ENCODE measurements at places on chromosomes 3 and 15.

DNA sequence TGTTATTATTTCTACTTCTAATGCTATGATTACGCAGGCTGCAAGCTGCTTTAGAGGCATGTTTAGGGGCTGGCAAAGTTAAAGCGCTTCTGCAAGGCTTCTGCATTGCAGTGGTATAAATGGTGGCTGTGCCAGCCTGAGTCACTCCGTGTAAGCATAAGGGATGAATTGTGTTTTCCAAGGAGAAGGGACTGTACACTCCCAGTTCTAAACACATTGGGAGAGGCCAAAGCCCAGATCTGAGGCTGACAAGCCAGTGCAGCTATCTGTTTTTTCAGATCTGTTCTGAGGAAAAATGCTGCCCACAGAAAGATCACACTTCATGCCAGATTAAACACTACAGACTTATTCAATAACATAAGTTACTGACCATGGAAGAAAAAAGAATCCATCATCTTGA is 83.8 kb downstream of the PRICKLE2 start:
- DNase-seq: no peak

DNA sequence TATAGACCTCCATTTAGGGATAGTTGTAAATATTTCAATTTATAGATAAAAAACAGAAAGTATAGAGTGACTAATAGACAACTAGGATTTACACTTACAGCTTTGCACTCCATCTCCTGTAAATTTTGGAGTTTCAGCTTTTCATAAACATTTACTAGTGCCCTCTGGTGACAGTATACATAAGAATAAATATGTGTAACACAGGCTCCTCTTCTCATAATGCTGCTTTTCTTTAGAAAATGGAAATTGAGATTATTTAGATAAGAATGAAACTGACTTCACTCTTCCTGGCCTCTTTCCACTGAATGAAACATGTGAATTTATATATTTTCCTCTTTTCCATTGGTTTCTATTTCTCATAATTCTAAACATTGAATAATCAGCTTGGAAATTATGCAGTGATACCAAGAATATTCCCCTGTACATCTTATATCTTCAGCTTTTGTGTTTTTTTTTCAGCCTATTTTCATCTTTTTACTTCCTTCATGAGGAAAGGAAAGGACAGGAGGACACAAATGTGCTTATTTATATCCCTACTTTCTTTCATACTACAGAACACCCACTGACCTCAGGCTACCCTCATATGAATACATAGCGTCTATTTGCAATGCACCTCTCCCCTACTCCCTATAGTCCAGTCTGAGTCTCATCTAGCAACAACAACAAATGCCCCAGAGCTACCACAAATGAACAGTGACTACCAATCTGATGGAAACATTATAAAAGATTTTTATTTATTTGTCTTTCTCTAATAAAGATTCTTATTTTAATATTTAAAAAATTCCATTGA is 103.1 kb upstream of the CCDC39 start:
- no peak for DNase-seq

DNA sequence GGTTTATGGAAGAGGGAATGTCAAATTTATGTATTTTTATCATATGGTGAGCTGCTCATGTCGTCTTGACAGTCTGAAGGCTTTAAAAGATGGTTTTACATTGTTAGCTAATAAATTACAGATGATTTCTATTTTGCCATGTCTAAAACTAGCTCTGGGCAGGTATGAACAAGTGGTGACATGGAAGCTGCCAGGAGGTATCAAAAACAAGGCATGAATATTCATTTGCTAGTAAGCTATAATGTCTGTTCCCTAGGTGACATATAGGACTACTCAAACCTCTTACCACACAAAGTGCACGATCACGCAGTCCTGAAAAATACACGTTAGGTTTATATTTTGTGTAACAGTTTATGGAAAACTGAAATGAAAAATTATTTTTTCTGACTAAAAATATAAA is 34.8 kb downstream of the ST3GAL6 start:
- no peak for DNase-seq

DNA sequence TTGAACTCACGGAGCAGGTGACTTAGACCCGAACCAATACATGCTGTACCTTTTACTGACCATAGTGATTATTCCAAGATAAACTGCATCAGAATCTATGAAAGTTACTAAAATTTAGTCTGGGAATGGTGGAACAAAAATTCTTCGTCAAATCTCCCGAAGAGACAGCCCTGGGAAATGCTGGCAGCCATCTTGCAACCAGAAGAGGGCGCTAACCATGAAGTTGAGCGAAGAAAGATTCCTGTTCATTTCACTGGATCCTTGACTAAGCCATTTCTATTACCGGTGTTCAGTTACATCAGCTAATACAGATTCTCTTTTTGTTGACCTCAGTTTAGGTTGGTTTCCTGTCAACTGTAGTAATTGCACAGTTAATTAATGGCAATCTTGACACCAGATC is 199.6 kb downstream of the SLC9A9 start:
- no peak for DNase-seq
